ENCODE measurements at places on chromosomes 16 and 17.

DNA sequence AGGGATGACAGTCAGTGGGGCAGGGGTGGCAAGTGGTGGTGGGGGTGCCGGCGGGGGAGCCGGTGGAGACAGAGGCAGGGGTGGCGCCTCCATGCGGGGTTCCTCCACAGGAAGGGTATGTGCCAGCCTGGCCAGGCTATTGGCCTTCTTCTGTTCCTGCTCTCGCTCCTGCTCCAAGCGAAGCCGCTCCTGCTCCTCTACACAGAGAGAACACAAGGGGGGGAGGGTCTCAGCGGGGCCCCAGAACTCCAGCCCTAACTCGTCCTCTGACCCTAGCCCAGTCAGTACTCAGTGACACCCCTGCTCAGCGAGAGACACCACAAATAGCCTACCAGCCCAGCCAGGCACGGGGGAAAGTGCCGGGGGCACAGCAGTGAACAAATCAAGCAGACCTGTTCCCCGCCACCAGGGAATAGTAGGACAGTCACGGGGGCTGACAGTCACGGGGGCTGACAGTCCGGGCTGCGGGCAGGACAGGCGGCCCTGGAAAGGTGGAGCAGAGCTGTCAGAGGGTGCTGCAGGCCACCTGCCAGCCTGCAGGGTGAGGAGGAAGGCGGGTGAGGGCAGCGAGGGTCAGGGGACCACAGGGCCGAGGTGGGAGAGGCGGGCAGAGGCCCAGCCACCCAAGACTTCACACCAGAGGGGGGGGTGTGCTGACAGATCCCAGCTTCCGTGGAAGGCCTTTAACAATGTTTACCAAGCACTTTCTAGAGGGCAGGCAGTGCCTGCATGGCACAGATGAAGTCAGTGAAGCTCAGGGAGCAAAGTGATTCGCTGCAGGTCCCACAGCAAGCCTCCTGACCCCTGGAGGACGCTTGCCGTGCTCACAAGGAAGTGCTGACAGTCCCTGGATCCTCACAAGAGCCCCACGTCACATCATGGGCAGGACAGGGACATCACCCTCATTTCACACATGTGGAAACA lies 5.3 kb downstream of the MNT start:
- DNase-seq, result no peak

- DNase-seq, result no peak
These were observed 43.7 kb upstream of the ERN1 start for GRCh38 chr17:64173646-64174045.

GRCh38 chr16:68234188-68235107 lies 1.5 kb downstream of the ESRP2 start:
- DNase-seq, result no peak

DNA sequence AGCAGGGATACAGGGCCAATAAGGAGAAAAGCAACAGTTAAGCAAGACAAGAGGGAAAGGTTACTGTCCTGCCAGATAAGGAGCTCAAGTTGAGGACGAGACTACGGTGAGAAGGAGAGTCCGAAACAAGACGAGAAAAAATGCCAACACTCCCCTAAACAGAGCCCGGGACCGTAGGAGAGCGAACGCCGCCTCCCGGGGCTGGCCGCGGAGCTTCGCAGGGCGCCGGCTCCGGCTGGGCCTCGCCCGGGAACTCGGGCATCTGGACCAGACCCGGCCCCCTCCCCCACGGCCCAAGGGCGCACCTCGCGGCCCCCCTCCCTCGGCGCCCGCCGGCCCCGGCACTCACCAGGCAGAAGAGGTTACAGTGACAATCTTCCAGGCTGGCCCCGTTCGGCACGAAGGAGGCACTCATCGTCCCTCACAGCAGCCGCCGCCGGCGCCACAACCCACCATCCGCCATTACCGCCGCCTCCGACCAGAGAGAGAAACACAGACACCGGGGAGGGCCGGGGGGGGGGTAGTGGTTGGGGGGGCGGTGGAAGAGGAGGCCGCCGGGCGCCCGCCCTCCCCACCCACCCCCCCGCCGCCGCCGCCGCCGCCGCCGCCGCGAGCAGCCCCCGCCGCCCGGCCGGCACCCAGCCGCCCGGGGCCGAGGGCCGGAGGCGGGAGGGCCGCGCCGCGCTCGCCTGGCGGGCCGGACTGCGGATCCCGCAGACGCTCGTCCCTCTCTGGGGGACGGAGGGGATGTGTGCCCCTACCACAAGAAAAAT lies at the start of gene MED13:
Gene MED13 (minus strand): TSS at position 488 of the 773 bp plus-strand sequence. CDS start 73 bp downstream, at position 415.
- peak; percentile 64 for DNase-seq

GRCh38 chr16:8044796-8045195 lies 545.5 kb downstream of the TMEM114 start:
- DNase-seq, result no peak

- peak; percentile 42 for DNase-seq
These were observed 12.5 kb downstream of the SREBF1 start for GRCh38 chr17:17824119-17824782.

DNA sequence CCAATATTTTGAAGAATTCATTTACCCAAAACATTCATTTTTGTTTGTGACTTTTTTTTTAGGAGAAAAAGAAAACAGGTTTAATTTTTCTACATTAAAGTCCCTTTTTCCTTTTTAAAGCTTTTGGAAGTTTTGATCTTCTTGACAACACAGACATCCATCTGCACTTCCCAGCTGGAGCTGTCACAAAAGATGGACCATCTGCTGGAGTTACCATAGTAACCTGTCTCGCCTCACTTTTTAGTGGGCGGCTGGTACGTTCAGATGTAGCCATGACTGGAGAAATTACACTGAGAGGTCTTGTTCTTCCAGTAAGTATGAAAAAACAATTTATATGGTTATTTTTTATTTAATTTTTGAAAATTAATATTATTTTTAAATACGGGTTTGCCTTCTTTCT lies 37.2 kb downstream of the SIAH1 start:
- no peak for DNase-seq

- DNase-seq, result peak; percentile 63
These were observed 117.0 kb downstream of the RAB11FIP4 start for GRCh38 chr17:31508288-31509094.

GRCh38 chr17:58246104-58246740 lies 7.8 kb downstream of the LPO start:
- no peak for DNase-seq

- DNase-seq, result no peak
These were observed 26.6 kb downstream of the GOSR2 start for GRCh38 chr17:46949291-46950174.

GRCh38 chr16:89047331-89048089 lies 46.1 kb upstream of the ACSF3 start:
- DNase-seq, result no peak

DNA sequence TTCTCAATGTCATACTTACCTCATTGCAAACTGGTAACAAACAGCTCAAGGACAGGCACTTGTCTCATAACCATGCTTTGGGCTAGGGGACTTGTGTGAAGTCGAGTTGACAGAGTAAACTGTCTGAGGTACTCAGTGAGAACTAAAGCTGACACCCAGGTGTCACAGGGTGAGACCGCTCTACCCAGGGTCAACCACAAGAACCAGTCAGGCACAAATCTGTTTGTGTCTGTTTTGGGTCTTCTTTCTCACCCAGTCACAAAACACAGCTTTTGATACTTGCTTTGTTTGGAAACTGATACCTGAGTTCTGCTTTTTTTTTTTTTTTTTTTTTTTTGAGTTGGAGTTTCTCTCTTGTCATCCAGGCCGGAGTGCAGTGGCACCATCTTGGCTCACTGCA lies 161.1 kb downstream of the STX8 start:
- no peak for DNase-seq

GRCh38 chr17:14337596-14338079 lies 36.8 kb downstream of the HS3ST3B1 start:
- peak; percentile 63 for DNase-seq

DNA sequence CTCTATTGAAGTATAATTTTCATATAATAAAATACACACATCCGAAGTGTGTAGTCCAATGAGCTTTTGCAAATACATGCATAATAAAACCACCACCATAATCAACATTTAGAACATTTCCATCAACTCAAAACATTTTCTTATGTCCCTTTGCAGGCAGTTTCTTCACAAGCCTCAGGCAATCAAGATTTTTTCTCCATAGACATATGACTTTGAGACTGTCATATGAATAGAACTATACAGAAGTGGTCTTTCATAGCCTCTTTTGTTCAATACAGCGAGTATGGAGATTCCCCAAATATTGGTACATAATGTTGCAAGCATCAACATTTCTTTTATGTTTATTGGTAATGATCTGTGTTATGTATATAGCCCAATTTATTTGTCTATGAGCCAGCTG lies 983.2 kb downstream of the CDH11 start:
- no peak for DNase-seq

DNA sequence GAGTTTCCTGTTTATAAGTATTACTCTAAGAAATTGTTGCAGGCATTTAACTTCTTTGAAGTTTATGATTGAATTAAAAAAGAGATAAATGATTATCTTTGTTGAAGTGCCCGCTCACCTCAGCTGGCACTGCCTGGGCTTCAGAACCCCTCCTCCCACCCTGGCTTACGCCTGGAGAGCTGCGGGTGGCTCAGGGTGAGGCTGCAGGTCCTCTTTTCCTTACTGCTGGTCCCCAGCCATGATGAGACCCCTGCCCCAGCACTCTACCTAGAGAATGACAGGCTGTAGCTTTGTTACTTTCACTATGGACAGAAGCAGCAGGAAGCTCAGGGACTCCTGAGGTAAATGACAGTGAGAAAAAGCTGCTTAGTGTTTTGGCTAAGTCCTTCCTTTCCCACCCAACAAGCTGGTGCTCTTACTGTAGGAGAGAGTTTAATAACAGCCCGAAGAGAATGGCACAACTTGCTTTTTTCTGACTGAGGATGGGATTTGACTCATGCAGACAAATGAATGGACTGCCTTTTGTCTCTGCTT lies 62.1 kb downstream of the EPN2 start:
- DNase-seq, result no peak

DNA sequence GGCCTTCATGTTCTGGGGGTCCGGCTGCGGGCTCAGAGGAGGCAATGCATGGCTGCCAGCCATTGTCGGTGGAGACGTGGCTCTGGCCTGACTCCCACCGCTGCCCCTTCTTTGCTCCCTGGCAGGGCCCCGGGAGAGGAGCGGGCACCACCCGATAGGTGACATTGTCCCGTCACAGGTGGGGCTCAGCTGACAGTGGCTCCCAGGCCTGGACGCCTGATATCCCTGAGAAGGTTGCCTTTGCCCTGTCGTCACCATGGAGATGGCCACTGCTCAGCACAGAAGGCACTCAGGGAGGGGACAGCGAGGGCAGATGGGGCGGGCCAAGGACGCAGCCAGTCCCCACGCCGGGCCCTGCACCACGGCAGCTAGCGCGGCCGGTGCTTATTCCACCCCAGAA lies 42.6 kb downstream of the SOX8 start:
- DNase-seq, result no peak

DNA sequence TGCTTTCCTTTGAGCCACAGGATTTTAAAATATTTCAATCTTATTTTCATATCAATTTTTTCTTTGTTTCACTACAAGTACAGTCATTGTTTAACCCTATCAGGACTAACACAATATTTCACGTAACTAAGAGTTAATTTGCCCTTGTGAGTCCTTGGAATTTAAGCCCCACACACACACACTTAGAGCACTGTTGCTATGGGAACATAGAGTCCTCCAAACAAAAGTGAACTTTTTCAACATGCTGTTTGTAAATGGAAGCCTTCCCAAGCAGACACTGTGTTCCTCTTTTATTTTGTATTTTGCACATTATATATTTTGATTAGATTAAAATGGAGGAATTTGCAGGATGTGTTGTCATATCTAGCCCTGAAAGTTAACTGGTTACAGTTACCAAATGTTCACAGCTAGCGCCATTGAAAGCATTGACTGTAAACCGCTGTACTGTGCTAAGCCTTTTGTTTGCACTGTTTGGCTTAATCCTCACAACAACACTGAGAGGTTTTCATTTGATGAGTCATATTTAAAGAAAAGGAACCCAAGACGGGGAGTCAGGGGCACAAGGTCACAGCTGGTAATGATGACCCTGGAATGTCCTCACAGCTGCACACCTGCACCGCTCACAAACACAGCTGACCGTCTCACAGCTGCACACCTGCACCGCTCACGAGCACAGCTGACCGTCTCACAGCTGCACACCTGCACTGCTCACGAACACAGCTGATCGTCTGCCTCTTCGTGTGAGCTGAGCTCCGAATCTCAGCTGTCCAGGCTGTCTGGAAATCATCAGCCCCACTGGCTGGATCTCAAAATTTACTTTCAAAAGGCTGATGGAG lies 6.3 kb downstream of the HSBP1 start:
- no peak for DNase-seq

GRCh38 chr16:12344577-12345343 lies 368.2 kb downstream of the SNX29 start:
- no peak for DNase-seq

- no peak for DNase-seq
These were observed 9.4 kb downstream of the C17orf100 start for GRCh38 chr17:6660805-6661463.

All from stimulated activated CD4-positive, alpha-beta T cell treated with anti-CD3 and anti-CD28 coated beads, Interleukin-2, amount 100 ng/mL, for 24 hours (primary cell).